ENCODE measurements at places on chromosomes 2 and 18. TPM values are rescaled to one million over a fixed set of nuclear protein-coding genes. Genes with fewer than 3 reads are reported as not detected.
A peak's percentile ranks its signal among the peaks of the same experiment; 100 is the strongest.

DNA sequence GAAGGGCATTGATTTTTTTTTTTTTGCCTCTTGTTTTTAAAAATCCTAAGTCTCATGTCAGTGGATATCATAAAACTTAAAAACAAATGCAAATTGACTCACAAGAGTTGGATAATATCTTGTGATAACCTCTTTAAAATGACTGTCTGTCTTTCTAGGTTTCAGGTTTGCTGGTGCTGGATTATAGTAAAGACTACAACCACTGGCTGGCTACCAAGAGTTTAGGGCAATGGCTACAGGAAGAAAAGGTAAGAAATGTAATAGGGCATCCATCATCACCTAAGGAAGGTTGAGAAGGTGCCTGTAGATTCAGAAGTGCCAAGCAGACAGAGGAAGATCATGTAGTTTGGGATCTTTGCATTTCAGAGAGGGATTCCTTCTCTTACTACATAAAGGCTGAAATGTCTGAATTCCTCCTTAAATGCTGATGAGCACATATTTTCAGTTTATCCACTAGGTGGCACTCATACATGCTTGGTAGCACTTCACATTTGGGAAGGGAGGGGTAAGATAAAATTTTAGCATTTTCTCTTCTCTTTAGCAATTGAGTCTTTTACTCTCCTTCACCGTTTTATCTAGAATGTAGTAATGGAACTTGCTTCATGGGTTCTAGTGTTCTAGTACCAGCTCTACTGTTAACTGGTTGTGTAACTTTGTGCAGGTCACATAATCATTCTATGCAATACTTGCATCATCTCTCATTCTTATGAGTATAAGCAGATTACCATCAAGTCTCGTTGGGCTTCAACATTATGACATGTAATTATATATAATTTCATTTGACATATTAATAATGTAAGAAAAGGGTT is 21.1 kb downstream of the CPS1 start:
- H3K27ac ChIP-seq: no peak overlapping the region
- H3K36me3 ChIP-seq: no peaks in the 10 kb centered on the region
- no peaks in the 10 kb centered on the region for H3K27me3 ChIP-seq

The ALKAL2 gene
- total RNA-seq: not detected

GRCh38 chr2:58769864-58770234 is 528.7 kb upstream of the FANCL start:
- H3K36me3 ChIP-seq: no peaks in the 10 kb centered on the region
- DNase-seq: no peak
- H3K27ac ChIP-seq: no peak overlapping the region
- no peak overlapping the region for H3K4me3 ChIP-seq

DNA sequence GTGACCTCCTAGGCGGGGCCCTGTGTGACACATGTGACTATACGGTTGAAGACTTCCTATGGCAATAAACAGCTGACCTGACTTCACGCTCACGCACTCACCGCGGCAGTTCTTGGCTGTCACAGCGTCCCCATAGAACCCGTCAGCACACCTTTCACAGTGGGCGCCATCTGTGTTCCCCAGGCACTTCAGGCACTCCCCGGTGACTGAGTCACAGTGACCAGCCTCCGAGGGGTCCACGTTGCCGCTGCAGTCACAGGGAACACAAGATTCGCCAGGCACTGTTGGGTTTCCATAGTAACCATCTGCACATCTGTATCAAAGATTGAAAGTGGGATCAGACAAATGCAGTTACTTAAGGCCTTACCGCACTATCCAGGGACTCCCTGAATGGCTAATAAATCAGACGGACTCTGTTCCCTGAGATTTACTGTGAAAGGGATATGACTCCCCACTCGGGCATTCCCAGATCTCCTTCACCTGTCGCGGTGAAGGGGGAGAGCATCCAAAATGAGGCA is 94.5 kb downstream of the LAMA1 start:
- H3K36me3 ChIP-seq: no peaks in the 10 kb centered on the region
- no peaks in the 10 kb centered on the region for H3K4me1 ChIP-seq
- no peak overlapping the region for H3K27ac ChIP-seq
- DNase-seq: no peak

The SCN1A gene
- total RNA-seq: not detected

The TWIST2 gene
- not detected for total RNA-seq

The REL gene
- 21.6 TPM for total RNA-seq

The DSG1 gene
- not detected for total RNA-seq

DNA sequence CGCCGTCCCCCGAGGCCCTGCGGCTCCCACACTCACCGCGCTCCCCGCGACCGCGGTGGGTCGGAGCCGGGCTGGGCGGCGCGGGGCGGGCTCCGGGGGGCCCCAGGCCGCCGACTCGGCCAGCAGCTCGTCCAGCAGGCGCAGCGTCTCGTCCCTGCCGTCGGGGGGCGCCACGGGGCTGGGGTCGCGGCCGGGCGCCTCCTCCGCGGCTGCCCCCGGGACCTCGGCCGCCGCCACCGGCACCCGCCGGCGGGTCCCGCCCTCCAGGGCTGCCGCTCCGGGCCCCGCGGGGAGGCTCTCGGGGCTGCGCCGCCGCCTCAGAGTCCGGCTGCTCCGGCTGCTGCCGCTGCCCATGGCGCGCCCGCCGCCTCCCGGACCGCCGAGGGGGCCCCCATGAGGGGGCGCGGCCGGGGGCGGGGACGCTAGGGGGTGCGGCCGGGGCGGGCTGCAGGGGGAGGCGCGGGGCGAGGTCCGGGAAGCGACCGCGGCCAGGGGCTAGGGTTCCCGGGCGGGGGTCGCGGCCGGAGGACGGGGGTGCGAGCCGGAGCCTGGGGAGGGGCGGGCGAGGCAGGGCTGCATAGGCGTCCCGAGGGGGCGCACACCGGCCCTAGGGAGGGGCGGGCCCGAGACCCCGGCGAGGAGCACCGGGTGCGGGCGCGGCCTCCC is at the start of gene CYS1:
Gene CYS1 (minus strand): TSS at position 542 of the 666 bp plus-strand sequence. CDS start 188 bp downstream, at position 354.
- peaks cover 27% of the 10 kb centered on the region for H3K4me1 ChIP-seq
- peak within 1 kb of the TSS; percentile 62 for H3K27ac ChIP-seq
- no peaks in the 10 kb centered on the region for H3K36me3 ChIP-seq
- no peak for DNase-seq

- no peak overlapping the region for H3K27ac ChIP-seq
- no peaks in the 10 kb centered on the region for H3K36me3 ChIP-seq
- H3K4me1 ChIP-seq: no peaks in the 10 kb centered on the region
- H3K4me3 ChIP-seq: no peak overlapping the region
- H3K27me3 ChIP-seq: peaks cover 3% of the 10 kb centered on the region
Measured at GRCh38 chr18:8835521-8835953, 130.2 kb downstream of the MTCL1 start.

- DNase-seq: no peak
- no peak overlapping the region for H3K27ac ChIP-seq
- no peak overlapping the region for H3K4me3 ChIP-seq
- peaks cover 2% of the 10 kb centered on the region for H3K27me3 ChIP-seq
- no peaks in the 10 kb centered on the region for H3K4me1 ChIP-seq
Measured at GRCh38 chr18:45073556-45073955, 392.9 kb downstream of the SETBP1 start.

The CBLN2 gene
- total RNA-seq: not detected

DNA sequence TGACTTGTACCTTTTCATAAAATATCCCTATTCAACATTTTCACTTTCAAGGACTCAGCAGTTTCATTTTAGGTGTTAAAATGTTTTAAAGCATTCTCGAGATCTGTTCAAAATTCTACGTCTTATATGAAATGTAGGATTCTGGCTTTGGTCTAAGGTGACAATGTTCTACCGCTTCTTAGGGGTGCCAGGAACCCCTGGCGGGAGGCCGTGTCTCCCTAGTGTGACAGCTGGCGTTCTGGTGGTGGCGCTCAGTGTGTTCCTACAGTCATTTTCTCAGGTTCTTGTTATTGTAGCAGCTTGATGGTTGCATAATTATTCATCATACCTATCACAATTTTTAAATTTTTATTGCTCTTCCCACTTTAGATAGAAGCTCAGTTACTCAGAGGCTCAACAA is 204.6 kb downstream of the AGAP1 start:
- H3K4me3 ChIP-seq: no peak overlapping the region
- H3K27me3 ChIP-seq: peaks cover 3% of the 10 kb centered on the region
- H3K36me3 ChIP-seq: no peaks in the 10 kb centered on the region
- no peak overlapping the region for H3K27ac ChIP-seq
- DNase-seq: no peak

The G6PC2 gene
- total RNA-seq: not detected

The MROH2A gene
- not detected for total RNA-seq

DNA sequence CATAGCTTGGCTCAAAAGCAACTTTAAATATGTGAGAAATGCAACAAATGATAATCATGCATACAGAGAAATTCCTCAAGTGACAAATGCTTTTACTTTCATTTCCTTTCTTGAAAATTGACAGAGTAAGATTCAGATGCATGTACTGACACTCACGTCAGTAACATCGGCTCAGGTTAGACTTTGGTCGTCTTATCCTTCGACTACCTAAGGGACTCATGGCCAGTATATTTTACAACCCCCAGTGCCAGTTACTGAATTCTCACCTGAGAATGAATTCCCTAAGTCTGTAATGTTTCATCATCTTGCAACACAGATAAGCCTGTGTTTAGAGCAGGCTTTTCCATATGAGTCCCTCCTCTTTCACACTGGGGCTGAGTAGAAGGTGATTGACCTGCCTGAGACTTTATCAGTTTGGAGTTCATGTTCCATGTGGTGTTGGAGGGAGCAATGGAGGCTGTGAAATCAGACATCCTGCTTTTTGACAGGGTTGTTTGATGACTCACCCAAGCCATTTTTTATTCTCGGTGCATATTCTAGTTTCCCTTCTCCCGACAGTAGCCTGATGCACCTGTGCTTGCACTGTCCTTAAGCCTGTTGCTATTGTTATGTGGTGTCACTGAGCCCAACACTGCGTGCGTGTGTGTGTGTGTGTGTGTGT is 30.5 kb upstream of the ATP8B1 start:
- H3K36me3 ChIP-seq: peaks cover 20% of the 10 kb centered on the region
- H3K4me1 ChIP-seq: peaks cover 46% of the 10 kb centered on the region
- peak; percentile 43 for DNase-seq
- H3K27me3 ChIP-seq: no peaks in the 10 kb centered on the region
- H3K27ac ChIP-seq: peak overlapping the region; percentile 86

The DSC1 gene
- 0.13 TPM for total RNA-seq

- no peaks in the 10 kb centered on the region for H3K27me3 ChIP-seq
- peaks cover 11% of the 10 kb centered on the region for H3K4me1 ChIP-seq
Measured at GRCh38 chr18:21049306-21049705, 62.3 kb downstream of the ROCK1 start.

- H3K27me3 ChIP-seq: no peaks in the 10 kb centered on the region
- H3K36me3 ChIP-seq: peaks cover 86% of the 10 kb centered on the region
- H3K4me3 ChIP-seq: no peak overlapping the region
- no peak for DNase-seq
Measured at GRCh38 chr2:203732953-203733510, 26.6 kb downstream of the CD28 start.

DNA sequence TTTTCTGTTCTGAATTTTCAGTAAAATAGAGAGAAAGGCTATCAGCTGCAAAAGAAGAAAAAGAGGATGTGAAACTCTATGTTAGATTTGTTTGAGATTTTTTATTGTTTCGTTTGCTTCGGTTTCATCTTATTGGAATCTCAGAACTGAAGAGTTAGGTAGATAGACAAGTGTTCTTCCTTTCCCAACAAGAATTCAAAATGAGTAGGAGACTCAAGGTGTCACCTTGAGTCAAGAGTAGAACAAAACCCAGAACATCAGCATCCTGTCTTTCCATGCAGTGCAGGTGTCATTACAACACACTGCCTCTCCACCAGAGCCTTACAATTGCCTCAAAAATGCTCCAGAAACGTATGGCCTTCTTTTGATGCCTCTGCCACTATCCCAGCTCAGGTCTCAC is 21.1 kb downstream of the NBAS start:
- DNase-seq: no peak
- H3K27me3 ChIP-seq: no peaks in the 10 kb centered on the region
- H3K4me3 ChIP-seq: no peak overlapping the region
- no peak overlapping the region for H3K27ac ChIP-seq
- peaks cover 9% of the 10 kb centered on the region for H3K4me1 ChIP-seq

- no peak for DNase-seq
- no peaks in the 10 kb centered on the region for H3K36me3 ChIP-seq
- H3K27ac ChIP-seq: no peak overlapping the region
- H3K4me3 ChIP-seq: no peak overlapping the region
- H3K27me3 ChIP-seq: peaks cover 5% of the 10 kb centered on the region
Measured at GRCh38 chr2:16612490-16612889, 53.1 kb downstream of the CYRIA start.

The DCC gene
- not detected for total RNA-seq

- H3K4me1 ChIP-seq: peaks cover 22% of the 10 kb centered on the region
- H3K27me3 ChIP-seq: no peaks in the 10 kb centered on the region
- H3K27ac ChIP-seq: no peak overlapping the region
- H3K4me3 ChIP-seq: no peak overlapping the region
Measured at GRCh38 chr2:218721934-218722333, 11.3 kb downstream of the TTLL4 start.

DNA sequence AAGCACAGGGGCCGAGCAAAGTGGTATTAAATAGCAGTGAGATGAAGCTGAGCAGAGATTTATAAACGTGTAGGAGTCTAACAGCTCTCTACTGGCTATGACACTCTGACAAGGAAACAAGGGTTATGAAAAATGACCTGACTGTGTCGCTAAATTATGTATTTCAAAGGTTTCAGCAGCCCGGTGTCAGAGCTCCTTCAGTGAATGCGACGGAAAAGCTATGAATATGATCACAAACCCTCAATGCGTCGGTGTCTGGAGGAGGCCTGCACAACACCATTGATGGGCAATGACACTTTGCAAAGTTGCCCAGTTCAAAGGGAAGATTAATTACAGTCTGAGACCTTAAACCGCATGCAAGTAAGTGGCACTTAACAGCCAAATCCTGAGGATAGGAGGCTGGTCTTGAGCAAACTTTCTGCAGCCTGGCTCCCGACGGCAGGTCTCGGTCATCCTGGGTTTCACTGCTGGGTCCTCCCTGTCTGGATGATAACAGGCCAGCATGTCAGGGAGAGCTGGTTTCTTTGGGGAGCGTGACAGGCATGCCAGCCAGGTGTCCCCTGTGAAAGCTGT is 615.1 kb upstream of the SALL3 start:
- H3K36me3 ChIP-seq: no peaks in the 10 kb centered on the region
- H3K4me1 ChIP-seq: no peaks in the 10 kb centered on the region
- H3K27me3 ChIP-seq: no peaks in the 10 kb centered on the region
- no peak overlapping the region for H3K4me3 ChIP-seq
- no peak for DNase-seq
- no peak overlapping the region for H3K27ac ChIP-seq

DNA sequence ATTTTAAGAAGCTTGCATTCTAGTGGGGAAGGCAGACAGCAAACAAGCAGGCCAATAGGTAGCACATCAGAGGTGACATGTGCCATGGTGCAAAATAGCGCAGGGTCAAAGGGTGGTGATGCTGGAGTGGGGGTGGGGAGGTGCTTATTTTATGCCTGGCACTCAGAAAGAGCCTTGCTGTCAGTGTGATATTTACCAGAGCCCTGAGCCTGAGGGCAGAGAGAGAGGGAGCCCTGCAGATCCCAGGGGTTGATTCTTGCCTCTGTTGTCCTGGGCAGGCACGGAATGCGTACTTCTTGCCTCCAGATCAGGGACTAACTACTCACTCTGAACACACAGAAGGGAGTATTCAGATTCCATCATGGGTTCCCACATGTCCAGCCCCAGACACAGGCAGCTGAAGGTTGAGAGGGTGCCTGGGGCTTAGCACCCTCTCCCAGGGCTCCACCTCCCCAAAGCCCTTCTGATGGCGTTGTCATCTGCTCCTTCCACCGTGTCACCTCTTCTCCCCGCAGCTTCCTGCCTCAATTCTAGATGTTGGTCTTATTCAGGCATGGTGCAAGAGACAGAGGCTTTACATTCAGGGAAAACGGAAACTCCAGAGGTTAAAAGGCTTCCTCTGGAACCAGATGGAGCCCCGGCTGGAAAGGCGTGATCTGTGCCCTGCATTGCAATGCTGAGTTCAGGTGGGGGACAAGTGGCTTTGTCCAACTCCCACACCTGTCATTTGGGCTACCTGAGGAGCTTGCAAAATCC is 252.3 kb downstream of the HAUS1 start:
- H3K36me3 ChIP-seq: no peaks in the 10 kb centered on the region
- DNase-seq: no peak
- no peaks in the 10 kb centered on the region for H3K27me3 ChIP-seq

The SERPINB11 gene
- total RNA-seq: not detected
